ENCODE measurements at places on chromosomes 11 and 22. TPM values are rescaled to one million over a fixed set of nuclear protein-coding genes. Genes with fewer than 3 reads are reported as not detected.
A peak's percentile ranks its signal among the peaks of the same experiment; 100 is the strongest.

DNA sequence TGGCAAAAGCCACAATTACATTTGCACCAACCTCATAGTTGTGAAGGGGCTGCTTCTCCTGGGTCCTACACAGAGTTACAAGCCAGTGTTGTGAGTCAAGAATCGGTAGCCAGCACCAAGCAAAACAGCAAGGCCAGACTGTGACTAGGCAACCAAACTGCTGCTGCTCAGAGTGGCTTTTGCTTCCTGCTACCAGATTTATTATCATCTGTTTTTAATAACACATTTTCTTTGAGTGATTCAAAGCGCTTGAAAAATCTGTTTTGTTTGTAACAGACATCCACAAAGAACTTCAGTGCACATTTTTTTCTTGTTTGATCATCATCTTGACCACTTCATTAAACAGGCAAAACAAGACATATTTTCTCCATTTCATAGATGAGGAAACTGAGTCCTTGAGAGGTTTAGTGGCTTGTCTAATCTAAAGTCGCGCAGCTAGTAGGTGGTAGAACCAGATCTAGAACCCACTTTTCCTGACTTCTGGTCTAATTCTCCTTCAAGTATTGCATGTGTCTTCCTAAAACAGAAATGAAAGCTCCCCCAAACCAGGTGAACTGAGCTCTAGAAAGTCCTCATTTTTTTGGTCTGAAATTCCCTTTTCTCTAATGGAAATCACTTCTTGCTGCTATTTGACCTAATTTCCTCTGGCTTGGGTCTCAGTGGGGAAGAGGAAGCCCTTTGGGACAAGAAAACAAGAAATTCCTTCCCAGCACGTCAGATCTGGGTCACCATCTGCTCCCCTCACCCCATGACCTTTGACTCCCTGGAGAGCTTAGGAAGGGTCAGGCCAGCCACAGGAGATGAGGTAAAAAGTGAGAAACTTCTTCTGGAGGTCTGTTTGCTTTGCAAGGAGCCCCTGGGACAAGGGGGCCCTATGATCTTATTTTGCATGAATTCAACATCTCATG is 39.9 kb downstream of the CWC15 start:
- H3K4me3 ChIP-seq: no peak overlapping the region
- DNase-seq: no peak
- peaks cover 24% of the 10 kb centered on the region for H3K4me1 ChIP-seq
- H3K36me3 ChIP-seq: no peaks in the 10 kb centered on the region
- H3K27me3 ChIP-seq: peaks cover 3% of the 10 kb centered on the region
- H3K27ac ChIP-seq: peak overlapping the region; percentile 11

DNA sequence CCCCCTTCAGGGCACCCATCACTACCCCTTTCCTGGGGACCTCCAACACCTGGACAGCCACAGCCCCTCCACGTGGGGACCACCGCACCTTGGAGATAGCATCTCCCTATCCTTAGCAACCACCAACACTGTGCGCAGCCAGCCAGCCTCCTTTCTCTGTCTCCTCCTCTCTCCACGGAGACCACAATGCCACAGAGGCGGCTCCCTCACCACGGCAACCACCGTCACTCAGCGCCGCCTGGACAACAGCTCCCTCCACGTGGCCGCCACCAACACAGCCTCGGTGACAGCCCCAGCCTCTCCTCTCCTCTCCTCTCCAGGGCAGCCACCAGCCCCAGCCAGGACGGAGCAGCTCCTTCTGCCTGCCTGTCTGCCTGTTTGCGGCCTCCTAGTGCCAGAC is 10.5 kb downstream of the ELFN2 start:
- DNase-seq: peak; percentile 69
- peaks cover 69% of the 10 kb centered on the region for H3K27me3 ChIP-seq
- H3K36me3 ChIP-seq: no peaks in the 10 kb centered on the region

DNA sequence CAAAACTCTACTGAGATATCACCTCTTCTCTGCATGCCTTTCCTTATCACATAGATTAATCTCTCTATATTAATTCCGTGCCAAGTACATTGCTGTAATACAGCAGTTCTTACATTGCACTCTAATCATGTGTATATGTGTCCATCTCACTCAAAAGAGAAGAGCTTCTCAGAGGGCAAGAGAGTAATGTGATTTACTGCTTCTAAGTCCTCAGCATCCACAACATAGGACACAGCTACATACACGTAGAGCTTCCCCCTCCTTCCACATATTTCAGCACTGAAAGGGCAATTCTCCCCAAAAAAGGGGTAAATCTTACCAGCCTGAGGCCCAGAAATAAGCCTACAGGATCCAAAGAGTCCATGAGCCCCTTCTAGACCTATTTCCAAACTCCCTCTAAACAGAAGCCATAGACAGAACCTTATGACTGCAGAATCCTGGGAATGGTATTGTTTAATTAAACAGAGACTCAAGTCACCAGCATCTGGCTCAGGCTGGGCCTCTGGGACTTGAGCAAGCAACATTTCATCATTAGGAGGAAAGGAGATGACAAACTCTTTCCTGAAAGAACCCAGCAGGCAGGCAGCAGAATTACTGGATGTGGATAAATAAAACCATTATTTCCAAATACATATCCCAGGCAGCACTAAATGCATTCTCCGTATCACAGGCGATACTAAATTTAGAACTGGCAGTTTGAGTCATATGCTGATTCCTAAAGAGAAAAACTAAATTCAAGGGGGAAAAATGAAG is 87.2 kb downstream of the KCNC1 start:
- H3K4me3 ChIP-seq: no peak overlapping the region
- DNase-seq: no peak
- no peaks in the 10 kb centered on the region for H3K27me3 ChIP-seq
- no peaks in the 10 kb centered on the region for H3K36me3 ChIP-seq

- H3K4me1 ChIP-seq: no peaks in the 10 kb centered on the region
- peaks cover 6% of the 10 kb centered on the region for H3K27me3 ChIP-seq
- H3K27ac ChIP-seq: no peak overlapping the region
- H3K36me3 ChIP-seq: no peaks in the 10 kb centered on the region
Observed at GRCh38 chr22:43796567-43796966, 15.5 kb downstream of the EFCAB6 start.

- no peaks in the 10 kb centered on the region for H3K4me1 ChIP-seq
- H3K36me3 ChIP-seq: no peaks in the 10 kb centered on the region
- H3K4me3 ChIP-seq: no peak overlapping the region
- no peak for DNase-seq
- H3K27me3 ChIP-seq: peaks cover 3% of the 10 kb centered on the region
Observed at GRCh38 chr22:28435982-28436381, 243.7 kb downstream of the TTC28 start.

The OR10G8 gene
- total RNA-seq: not detected
